ENCODE measurements at places on chromosomes 6 and 20.

DNA sequence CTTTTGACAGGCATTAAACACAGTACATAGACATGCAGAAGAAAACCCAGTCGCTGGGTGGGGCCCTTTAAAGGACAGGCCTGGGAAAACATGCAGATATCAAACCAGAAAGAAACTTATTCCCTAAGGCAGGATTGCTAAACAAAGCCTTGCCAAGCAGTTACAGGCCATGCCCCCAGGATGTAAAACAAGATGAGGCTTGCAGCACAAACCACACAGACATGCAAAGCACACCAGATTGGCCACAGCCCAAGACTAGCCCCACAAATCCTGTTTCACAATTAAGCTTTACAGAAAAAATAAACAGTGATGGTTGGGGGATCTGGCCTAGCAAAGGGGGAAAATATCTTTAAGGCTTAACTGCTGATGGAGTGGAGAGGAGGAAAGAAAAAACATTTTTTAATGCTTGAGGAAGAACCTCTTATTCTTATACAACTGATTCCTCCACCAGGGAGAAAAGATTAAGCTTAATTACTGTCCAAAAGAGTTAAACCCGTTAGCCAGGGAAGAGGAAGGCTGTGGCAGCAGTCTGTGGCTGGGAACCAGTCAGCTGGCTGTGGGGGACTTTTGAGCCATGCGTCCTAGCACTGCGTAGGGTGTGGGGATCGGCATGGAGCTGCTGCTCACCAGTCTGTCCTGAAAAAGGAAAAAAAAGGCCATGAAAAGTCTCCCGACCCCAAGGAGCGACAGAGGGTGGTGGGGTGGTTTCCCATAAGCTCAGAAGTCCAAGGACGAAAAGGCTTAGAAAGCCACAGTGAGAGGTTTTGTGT is 28.4 kb downstream of the COL19A1 start:
- no peak for DNase-seq

DNA sequence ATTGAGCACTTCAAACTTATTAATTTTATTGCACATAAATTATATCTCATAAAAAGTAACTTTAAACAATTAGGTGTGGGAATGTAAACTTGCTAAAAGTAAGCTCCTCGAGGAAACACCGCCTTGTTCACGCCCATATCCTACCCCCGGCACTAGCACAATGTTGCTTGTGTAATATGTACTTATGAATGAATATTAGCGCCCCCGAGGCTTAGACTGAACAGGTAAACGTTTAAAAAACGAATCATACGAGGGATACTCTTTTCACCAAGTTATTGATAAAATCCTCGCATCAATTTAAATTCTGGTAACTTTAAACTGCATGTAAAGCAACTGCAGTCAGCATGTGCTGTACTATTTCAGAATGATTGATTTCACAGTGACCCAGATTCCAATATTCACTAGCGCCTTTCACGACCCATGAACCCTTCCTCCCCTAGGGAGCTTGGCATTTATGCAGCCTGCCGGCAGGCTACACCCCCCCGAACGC is 637 bp downstream of the TFB1M start:
- no peak for DNase-seq

DNA sequence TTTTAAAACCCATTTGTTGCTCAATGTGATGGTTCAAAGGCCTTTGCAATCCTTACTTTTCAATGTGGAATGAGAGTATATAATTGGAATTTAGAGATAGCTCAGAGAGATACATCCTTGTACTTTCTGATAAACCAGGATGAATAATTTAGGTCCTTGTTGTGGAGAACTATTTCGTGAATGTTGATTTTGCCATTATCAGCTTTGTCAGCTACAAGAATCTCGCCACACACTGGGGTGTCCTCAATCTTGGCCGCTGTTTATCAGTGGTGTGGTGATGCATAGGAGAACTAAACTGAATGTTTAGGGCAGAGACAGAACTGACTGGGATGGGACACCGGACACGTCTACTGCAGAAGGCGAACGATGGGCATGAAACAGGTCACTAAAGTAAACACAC is 111.2 kb upstream of the SLC35B3 start:
- no peak for DNase-seq

DNA sequence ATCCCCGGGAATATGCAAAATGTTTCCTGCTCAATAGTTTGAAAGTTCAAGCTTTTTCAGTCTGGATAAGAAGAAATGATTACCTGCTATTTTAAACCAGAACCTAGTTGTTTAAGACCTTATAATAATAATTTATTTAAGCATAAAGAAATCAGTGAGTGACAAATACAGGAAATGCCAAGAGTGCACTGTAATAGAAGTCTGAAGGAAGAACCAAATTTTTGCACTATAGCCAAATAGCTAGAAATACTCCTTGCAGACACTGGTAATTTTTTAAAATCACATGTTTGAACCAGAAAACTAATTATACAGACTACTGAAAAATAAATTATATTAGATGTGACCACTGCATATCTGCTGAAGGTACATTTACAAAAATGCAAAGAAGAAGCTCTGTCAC is 93.2 kb downstream of the MMS22L start:
- peak; percentile 67 for DNase-seq

- no peak for DNase-seq
Measured at GRCh38 chr20:33999025-33999649, 5.4 kb downstream of the RALY start.

DNA sequence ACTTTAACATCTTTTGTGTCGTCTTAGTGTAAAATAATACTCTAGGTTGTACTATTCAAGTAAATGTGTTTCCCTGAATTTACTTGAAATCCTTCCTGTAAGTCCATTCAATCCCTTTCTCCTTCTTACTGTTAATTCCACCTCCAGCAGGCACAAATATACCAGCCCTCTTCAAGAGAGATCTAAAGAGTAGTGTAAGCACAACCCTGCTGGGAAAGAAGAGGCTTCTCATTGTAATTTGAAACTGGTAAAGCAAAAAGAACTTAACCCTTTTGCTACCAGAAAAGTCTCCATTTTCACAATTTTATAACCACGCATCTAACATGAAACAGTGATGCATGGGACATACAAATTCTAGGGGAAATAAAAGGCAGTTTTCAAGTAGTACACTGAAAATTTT is at the start of gene BMP5:
Gene BMP5, minus strand, starts transcription at position 191 of the 400 bp plus-strand sequence. CDS start 725 bp downstream, outside the sequence.
- no peak for DNase-seq

DNA sequence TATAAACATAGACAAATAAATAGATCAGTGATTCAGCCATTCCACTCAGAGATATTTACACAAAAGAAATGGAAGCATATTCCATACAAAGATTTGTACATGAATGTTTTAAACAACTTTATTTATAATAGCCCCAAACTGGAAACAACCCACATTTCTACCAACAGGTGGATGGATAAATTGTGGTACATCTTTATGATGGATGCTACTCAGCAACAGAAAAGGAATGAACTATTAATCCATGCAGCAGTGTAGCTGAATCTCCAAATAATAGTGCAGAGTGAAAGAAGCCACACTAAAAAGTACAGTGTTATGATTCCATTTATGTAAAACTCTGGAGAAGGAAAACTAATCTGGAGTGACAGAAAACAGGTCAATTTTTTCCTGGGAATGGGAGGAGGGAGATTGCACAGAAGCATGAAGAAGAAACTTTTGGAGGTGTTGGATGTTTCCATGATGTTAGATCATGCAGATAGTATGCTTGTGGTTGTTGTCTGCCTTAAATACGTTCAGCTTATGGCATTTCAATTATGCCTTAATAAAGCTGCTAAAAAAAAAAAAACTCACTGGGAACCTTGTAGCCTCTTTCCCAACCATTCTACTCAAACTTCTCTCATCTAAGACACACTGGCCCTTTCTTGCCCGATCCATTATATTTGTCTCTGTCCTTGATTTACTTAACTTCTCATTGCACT is 100.9 kb downstream of the PPP1R14C start:
- no peak for DNase-seq

GRCh38 chr6:39102821-39103136 is 12.2 kb downstream of the SAYSD1 start:
- DNase-seq, result no peak

DNA sequence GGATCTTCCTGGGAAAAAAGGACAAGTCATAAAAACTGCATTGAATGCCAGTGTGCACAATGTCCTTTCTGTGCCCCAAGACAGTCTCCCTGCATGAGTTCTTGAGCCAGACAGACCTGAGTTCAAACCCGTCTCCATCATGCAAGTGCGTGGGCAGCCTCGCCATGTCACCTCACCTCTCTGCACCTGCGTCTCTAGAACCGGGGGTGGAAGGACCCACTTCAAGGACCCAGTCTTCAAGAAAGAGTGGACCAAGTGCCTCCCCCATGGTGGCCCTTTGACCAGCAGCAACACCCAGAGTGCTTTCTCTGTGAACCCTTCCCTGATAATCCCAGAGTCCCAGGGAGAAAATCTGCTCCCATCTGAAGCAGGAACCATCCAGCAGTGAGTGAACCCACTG is 23.5 kb upstream of the ANGPT4 start:
- DNase-seq, result no peak

DNA sequence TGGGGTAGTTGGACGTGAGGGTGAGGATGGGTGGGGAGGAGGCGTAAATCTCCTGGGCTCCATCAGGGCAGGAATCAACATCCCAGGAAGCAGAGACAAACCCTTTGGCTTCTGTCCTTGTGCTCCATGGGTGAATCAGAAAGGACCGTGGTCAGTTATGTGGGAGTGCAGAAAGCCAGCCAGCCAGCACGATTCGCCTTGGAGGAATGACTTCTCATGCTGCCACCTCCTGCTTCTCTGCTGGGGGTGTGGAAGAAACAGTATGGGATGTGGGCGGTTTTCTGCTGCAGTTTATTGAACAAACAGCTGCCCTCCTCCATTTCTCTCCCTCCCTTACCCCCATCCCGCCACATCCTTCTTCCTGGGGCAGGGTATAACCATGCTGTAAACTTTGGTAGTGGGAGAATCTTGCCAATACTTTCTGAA is 214.5 kb downstream of the SOX4 start:
- no peak for DNase-seq

GRCh38 chr20:9200620-9201019 is 131.7 kb downstream of the PLCB4 start:
- no peak for DNase-seq

DNA sequence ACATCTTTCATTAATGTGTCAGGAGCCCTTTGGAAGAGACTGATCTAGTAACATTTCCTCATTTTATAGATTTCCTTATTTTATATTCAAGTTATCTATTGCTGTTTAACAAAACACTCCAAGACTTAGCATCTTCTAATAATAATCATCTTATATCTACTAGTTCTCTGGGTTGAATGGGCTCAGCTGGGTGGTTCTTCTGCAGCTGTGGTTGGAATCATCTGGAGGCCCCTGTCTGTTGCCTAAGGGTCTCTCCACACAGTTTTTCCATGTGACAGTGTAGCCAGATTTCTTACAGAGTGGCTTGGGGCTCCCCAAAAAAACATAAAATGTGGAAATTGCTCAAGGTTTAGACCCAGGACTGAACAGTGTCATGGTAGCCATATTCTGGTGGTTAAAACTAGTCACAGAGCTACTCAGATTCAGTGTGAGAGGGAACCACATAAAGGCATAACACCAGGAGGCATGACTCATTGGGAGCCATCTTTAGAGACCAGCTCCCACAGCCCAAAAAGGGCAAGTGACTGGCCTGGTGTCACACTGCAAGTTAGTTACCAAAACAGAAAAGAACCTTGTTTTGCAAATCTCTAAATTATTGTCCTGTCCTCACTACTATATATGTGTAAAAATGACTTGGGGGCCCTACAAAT is 11.5 kb downstream of the SLC2A10 start:
- no peak for DNase-seq

DNA sequence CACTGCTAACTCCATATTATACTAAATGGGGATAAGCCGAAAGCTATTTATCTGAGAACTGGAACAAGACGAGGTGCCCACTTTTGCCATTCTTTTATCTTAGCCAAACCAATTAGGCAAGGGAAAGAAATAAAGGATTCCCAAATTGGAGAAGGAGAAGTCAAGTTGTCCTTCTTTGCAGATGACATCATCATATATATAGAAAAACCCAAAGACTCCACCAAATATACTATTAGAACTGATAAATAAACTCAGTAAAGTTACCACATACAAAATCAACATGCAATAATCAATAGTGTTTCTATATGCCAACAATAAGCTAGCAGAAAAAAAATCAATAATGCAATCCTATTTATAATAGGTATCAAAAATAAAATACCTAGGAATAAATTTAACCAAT is 570.3 kb upstream of the EPHA7 start:
- no peak for DNase-seq

DNA sequence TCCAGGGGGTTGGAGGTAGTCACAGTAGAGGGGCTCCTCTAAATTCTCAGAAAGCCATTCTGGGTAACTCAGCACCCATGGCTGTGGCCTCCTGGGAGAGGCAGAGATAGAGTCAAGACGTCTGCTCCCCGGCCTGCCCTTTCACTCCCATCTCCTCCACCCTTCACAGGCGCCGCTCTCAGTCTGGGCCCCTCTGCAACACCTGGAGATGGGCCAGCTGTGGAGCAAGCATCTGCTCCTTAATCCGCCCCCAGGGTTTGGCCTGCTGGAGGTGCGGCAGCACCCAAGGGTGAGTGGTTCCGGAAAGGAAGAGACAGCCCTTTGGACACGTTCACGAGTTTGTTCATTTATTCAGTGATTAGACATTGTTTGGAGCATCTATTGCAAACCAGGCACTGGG is 271.3 kb downstream of the BMP7 start:
- no peak for DNase-seq

DNA sequence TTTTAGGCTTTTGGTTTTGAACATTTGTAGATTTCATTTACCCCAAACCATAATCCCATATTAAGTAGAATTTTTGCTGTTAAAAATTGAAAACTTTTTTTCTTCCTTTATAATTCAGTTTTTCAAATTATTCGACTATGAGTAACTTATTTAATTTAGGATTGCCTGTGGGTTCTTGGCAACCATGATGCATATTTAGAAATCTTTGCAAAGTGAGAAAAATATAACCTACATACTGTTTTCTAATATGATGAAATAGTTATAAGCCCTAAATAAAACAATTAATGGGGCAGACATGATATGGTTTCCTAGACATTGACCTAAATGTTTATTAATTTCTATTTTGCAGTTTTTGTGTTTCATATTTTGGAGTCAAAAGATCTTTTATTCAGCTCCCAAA is 23.6 kb downstream of the NEDD9 start:
- no peak for DNase-seq

GRCh38 chr20:54692168-54692887 is 216.9 kb downstream of the DOK5 start:
- DNase-seq, result no peak

DNA sequence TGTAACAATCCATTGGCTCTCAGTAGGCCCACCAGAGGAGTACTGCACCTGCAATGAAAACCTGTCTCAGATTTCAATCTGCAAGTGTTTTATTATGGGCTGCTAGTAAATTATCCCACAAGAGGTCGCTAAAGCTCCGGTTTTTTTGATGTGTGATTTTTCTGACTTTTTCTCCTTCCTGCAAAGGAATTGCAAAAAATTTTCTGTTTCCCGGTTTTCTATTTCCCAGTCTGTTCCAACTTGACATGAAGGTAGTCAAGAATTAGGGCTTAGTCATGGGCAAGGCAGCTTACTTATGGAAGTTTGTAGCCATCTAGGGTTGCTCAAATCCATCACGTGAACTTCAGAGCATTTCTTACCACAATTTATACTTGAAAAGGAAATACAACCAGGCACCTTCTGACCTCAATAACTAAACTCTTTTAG is 38.5 kb upstream of the AHI1 start:
- DNase-seq, result peak; percentile 59

- DNase-seq, result no peak
Measured at GRCh38 chr6:96157018-96157565, 141.3 kb downstream of the FUT9 start.

GRCh38 chr20:33007376-33008335 is at the start of gene BPIFB2:
Gene BPIFB2 (plus strand): TSS chr20:33007704. CDS start chr20:33008575, 871 bp downstream.
- DNase-seq, result no peak

GRCh38 chr20:3731944-3732326 is 550 bp upstream of the HSPA12B start:
- no peak for DNase-seq

GRCh38 chr6:128528241-128528640 is 7.8 kb upstream of the PTPRK start:
- DNase-seq, result no peak

Measured in kidney capillary endothelial cell (primary cell).